ENCODE measurements at places on chromosomes 16 and 17.

- no peak for DNase-seq
These were observed 1.5 kb downstream of the NUDT16L1 start for GRCh38 chr16:4694642-4695451.

GRCh38 chr17:45430738-45431530 is 1.7 kb downstream of the ARHGAP27 start:
- no peak for DNase-seq

DNA sequence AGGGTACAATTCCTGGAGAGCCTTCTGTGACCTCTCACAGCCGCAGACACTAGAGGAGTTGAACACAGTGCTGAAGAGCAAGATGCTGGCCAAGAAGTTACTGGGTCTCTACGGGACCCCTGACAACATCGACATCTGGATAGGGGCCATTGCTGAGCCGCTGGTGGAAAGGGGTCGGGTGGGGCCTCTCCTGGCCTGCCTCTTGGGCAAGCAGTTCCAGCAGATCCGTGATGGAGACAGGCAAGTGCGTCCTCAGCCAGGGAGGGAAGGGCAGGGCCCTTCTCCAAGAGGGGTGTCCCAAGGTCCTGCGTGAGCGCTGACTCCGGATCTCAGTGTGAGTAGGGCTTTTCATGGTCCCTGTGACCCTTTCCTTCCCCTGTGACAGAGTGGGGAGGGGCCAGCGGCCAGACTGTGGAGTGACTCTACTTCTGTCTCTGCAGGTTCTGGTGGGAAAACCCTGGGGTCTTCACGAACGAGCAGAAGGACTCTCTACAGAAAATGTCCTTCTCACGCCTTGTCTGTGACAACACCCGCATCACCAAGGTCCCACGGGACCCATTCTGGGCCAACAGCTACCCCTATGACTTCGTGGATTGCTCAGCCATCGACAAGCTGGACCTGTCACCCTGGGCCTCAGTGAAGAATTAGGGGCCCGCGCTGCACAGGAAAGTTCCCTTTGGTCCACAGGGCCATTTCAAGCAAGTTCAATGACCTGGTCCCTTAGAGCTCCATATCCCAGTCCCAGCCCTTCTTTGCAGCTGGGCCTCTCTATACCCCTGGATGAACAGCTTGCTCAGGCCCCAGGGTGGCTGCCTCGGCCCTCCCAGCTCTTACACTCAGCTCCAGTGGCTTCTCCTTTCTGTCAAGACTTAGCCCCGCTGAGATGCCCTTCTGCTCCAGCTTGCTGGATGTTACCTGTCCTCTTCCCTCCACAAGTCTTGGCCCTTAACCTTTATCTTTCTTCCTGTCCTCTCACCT is 13.1 kb downstream of the MPO start:
- no peak for DNase-seq

GRCh38 chr16:81505011-81505661 is 60.5 kb downstream of the CMIP start:
- no peak for DNase-seq

DNA sequence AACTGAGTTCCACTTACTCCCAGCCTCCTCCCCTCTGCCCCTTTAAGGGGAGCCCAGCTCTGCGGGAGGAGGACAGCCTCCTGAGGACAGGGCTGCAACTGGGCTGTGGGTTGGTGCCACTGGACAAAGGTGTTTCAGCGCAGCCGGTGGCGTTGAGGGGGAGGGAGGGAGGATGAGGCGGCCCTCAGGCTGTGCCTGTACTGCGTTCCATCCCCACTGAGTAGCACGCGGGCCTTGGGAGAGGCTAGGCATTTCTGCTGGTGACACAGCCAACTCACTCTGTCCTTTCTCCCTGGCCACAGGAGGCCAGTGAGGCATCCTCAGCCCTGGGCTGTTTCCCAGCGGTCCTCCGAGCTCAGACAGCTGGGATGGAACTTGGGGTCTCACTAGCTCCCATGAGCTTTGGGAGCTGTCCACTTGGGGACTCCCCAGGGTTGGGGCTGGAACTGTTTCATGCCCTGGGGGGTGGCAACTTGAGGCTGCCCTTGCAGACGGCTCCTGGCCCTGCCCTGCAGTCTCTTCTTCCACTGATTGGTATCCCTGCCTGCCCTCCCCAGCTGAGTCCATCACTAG is 70.5 kb downstream of the MPRIP start:
- DNase-seq = no peak

GRCh38 chr16:15536843-15537242 is 102.5 kb downstream of the BMERB1 start:
- no peak for DNase-seq

DNA sequence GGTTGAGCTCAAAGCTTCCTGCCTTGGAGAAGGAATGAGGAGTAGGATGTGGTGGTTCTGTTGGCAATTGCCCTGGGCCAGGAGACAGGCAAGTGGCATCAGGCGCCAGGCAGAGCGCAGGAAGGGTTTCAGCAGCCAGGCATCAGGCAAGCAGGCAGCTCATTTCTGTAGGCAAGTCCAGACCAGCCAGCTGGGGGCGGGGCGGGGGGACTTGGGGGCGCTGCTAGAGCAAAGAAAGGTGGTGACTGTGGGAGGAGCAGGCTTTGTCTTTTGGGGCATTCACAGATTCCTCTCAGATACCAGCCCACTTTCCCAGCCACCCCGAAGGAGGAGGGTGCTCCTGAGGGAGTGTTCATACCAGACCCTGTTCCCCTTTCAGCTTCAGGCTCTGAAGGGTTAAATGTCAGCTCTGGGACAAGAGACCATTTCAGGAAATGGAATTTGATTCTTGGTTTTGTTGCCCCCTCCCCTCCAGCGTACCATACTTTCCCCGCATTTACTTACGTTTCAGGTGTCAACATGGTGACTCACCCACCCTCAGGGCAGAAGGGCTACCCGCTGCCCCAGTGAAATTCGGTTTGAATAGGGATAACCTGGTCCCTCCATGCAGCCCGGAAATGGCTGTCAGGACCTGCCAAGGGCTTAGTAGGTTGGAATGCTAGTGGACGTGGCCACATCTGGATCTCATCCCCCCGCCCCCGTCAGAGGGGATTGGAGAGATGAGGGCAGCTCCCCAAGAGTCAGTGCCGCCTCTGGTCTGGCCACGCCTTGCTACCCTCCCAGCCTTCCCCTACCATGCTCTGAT is 13.2 kb downstream of the NGFR start:
- peak; percentile 25 for DNase-seq

- DNase-seq = no peak
These were observed 2.1 kb downstream of the HIRIP3 start for GRCh38 chr16:29993191-29993902.

GRCh38 chr16:4026854-4027253 is 89.4 kb downstream of the ADCY9 start:
- DNase-seq = no peak

DNA sequence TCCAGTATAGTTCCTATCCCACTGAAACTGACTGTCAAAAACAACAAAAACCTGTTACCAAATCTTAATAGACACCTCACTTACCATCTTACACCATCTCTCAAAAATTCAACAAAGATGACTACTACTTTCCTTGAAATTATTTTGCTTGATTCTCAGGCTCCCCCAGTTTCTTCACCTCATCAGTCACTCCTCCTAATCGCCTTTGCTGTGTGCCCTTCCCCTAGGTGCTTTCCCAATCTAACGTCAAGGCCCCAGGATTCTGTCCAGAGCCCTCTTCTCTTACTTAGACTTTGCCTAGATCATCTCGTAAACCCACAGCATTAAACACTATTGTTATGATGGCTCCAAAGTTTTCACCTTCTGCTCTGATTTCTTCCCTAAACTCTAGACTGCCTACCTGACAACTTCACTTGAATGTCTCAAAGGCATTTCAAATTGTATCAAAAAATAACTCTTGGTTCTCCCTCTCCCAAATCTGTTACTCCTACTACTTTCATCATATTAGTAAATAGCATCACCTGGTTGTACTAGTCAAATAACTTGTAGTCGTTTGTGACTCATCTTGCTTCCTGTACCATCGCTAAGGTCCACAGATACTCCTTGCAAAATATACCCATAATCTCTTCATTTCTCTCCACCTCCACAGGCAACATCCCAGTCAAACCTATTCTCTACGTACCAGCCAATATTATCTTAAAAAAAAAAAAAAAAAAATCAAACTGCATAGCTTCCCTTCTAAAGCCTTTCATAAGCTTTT is 18.0 kb downstream of the C16orf87 start:
- DNase-seq = no peak

- DNase-seq = no peak
These were observed 59.8 kb downstream of the CYTH1 start for GRCh38 chr17:78722246-78722761.

DNA sequence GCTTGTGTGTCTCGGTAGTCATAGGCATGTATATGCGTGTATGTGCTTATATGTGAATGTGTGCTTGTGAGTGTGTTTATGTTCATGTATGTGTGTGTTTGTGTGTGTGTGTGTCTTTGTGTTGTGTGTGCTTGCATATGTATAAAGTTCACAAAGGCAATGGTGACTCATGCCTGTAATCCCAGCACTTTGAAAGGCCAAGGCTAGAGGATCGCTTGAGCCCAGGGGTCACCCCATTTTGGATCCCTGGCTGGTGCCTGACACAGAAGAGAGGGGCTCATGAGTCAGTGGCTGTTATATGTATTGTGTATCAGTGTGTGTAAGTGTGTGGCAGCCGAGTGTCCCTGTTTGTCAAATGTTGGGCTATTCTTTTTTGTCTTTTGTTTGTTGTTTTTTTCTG is 69.3 kb downstream of the ABCC1 start:
- no peak for DNase-seq

DNA sequence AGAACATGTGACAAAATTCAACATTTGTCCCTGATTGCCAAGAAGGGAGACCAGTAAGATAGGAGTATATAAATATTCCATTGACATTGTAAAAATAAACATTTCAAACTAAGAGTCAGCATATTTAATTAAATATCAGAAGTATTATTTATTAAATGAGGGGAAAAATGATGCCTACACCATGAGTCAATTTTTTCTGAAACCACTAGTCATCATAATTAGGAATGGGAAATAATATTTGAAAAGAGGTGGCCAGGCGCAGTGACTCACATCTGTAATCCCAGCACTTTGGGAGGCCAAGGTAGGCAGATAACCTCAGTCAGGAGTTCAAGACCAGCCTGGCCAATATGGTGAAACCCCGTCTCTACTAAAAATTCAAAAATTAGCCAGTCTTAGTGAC is 2.1 kb downstream of the CMTM1 start:
- DNase-seq = no peak

- DNase-seq = no peak
These were observed 299.8 kb downstream of the SEC14L1 start for GRCh38 chr17:77440560-77440981.

GRCh38 chr16:67154578-67155294 is 3.9 kb upstream of the B3GNT9 start:
- no peak for DNase-seq

- DNase-seq = no peak
These were observed 346.6 kb upstream of the CCL2 start for GRCh38 chr17:33908363-33909064.

DNA sequence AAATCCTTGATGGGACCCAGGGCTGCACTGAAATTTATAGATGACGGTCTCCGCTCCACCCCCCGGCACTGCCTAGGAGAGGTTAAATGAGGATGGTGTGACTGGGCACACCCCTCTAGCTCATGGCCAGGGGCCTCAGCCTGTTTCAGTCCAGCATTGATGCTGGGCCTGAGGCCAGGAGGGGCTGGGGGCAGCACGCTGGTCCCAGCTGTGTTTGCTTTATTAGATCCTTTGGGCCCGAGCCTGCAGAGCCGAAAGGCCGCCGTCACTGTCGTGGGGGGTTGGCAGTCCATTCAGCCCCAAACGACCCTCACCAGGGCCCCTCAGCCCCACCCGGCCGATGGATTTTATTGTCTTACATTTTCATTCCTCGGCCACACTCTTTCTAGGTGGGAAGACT is 10.8 kb upstream of the DOK4 start:
- no peak for DNase-seq

- no peak for DNase-seq
These were observed 3.1 kb downstream of the ALDH3A2 start for GRCh38 chr17:19651451-19652238.

DNA sequence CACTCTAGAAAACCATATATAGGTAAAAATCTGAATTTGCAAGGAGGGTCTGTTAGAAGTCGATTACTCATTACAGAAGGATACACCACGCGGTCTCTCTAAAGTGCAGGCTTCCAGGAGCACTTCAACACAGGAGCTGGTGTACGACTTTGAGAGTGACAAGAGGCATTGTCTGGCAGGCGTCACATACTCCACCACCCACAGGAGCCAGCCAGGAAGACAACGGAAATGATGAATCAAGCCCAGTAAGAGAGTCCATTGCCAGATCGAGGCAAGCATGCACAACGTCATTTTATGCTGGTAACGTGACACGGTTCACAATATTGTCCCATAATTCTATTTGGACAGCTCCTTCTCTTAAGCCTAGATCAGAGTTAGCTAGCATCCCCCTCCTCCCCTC is 15.0 kb upstream of the CACNG4 start:
- DNase-seq = no peak

DNA sequence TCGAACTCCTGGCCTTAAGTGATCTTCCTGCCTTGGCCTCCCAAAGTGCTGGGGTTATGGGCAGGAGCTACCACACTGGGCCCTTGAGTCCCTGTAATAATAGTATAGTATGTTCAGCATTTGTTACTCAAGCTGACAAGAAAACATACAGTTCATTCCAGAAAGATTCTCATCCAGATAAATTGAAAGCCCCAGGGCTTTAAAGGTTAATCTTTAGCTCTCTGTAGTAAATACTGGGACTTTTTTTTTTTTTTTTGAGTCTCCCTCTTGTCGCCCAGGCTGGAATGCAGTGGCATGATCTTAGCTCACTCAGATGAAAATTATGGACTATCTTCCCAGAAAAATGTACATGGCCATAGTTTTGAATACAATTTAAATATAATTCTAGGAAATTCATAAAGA is 11.0 kb downstream of the BRCA1 start:
- no peak for DNase-seq

DNA sequence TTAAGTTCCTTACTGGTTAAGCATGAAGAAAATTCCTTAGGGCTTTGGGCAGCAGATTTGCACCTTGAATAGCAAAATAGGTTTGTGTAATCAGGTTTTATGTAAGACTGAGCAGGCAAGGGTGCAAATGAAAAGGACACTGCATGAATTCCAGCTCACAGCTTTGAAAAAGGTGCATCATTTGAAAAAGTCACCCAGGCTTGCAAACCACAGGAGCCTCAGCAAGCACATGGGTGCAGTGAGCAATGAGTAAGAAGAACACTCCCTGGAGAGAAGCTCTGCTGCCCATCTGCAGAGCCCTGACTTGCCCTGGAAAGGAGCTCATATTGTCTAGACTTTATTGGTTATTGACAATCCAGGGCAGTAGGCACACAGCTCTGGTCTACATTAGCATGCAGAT is 165.6 kb upstream of the KCNJ16 start:
- DNase-seq = no peak

GRCh38 chr17:27379888-27380533 is 76.2 kb upstream of the KSR1 start:
- DNase-seq = no peak

Measured in AG09319 (cell line).